ENCODE measurements at places on chromosomes 11 and 22. TPM values are rescaled to one million over a fixed set of nuclear protein-coding genes. Genes with fewer than 3 reads are reported as not detected.

SYT13 gene
- not detected for total RNA-seq

GAL3ST1 gene
- not detected for total RNA-seq

PHETA2 gene
- total RNA-seq: 2.5 TPM

OR8B3 gene
- not detected for total RNA-seq

DUSP8 gene
- total RNA-seq: 1.7 TPM

CHRNA10 gene
- total RNA-seq: 4.6 TPM

LRRC32 gene
- 5.6 TPM for total RNA-seq

PAK1 gene
- 26.2 TPM for total RNA-seq

SSH3 gene
- total RNA-seq: 15.8 TPM

CECR2 gene
- total RNA-seq: 0.19 TPM

PGR gene
- not detected for total RNA-seq

ANKRD49 gene
- 26.7 TPM for total RNA-seq

GLYATL2 gene
- not detected for total RNA-seq

NPTXR gene
- 0.77 TPM for total RNA-seq

Measured in activated T-helper 17 cell treated with anti-CD3 and anti-CD28 coated beads, Interleukin-2, amount 50 U/mL, for 72 hours (primary cell).